ENCODE measurements at places on chromosomes 12 and 14. TPM values are rescaled to one million over a fixed set of nuclear protein-coding genes. Genes with fewer than 3 reads are reported as not detected.

Gene SMIM41
- 0.24 TPM for total RNA-seq

Gene EEA1
- 22.6 TPM for total RNA-seq

Gene OR4E2
- not detected for total RNA-seq

DNA sequence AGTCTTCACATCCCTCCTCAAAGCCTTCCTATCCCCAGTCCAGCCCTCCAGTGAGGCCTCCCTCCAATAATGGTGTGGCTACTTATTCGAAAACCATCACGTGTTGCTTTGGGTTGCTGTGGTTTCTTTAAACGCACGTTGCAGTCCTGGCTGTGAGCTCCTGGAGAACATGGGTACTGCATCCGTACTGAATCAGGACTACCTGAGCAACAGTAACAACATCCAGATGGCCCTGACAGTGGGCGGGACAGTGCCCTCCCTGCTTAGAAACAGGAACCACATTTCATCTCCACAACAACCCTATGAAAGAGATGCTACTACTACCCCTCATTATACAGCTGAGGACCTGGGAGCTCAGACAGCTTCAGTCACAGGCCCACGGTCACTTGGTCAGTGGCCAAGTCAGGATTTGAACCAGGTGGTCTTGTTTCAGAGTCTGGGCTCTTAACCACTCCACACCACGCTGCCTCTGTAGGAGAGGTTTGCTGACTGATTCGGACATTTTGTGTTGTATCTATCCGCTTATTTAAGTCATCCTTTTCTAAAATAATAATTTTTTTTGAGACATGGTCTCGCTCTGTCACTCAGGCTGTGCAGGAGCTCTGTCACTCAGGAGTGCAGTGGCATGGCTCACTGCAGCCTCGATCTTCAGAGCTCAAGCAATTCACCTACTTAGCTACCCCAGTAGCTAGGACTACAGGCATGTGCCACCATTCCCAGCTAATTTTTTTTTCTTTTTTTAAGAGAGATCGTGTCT, 104.8 kb downstream of the DPF3 start:
- DNase-seq: no peak
- peak overlapping the region; percentile 46 for H3K27ac ChIP-seq
- no peaks in the 10 kb centered on the region for H3K27me3 ChIP-seq
- no peaks in the 10 kb centered on the region for H3K36me3 ChIP-seq

DNA sequence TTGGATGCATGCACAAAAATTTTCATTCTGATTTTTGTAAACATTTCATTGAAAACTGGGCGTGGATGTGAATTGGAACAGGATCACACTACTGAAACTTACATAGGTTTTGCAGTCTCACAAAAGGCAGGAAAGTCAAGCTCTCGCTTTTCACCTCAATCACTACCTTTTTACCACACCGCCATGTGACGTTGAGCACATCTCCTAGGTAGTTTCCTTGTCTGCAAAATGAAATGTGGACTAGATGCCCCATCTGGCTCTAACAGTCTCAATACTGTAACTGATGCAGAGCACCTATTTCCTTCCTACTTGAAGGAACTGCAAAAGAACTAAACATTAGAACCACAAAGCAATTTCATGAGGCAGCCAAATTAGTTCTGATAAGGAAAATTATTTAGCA, 4.4 kb upstream of the YY1 start:
- no peak overlapping the region for H3K4me3 ChIP-seq
- no peak for DNase-seq
- H3K36me3 ChIP-seq: peaks cover 27% of the 10 kb centered on the region
- no peaks in the 10 kb centered on the region for H3K27me3 ChIP-seq

DNA sequence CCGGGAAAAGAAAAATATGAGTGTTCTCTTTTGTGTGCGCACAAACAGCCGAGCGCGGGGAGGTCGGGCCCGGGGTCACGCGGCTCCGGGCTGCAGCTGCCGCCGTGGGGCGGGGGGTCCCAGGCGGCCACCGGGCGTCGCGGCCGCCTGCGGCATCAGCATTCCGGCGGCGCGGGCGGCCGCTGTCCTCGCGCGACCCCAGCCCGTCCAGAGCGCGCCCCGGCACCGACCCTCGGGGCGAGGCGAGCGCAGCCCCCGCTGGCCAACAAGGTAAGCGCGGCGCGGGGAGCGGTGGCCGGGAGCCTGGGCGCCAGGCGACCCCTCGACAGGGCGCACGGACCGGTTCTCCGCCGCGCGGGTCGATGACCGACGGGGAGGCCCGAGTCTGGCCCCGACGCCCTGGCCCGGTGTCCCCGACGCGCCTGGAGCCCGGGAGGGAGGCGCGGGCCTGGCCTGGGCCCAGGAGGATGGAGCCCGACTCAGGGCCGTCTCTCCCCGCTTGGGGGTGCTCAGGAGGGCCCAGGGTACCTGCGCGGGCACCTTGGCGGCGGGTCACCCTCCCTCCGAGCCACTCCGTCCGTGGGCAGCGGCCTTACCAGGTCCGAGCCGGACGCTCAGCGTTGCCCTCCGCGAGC, 103.9 kb upstream of the DIO3 start:
- no peak overlapping the region for H3K4me3 ChIP-seq
- no peak for DNase-seq
- peaks cover 4% of the 10 kb centered on the region for H3K4me1 ChIP-seq
- H3K27me3 ChIP-seq: peaks cover 43% of the 10 kb centered on the region
- H3K36me3 ChIP-seq: no peaks in the 10 kb centered on the region
- no peak overlapping the region for H3K27ac ChIP-seq

DNA sequence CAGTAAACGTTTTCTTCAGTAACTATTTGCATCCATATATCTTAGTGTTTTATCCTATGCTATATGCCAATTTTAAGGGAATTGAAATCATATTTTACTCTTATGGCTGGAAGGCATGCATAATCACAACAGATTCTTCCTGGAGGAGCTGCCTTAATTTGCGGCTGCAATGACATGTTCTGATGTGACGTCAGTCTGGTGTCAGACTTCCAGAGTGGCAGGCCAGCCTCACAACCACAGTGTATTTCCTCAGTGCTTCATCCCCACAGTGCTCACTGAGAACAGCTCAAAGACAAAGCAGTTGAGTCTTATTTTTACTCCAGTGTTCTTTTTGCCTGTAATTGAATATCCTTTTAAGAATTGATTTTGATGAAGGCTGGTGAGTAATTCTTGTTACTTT, 107.1 kb downstream of the PLEKHA5 start:
- H3K27me3 ChIP-seq: no peaks in the 10 kb centered on the region
- no peak overlapping the region for H3K27ac ChIP-seq
- no peaks in the 10 kb centered on the region for H3K4me1 ChIP-seq
- H3K36me3 ChIP-seq: no peaks in the 10 kb centered on the region
- DNase-seq: no peak
- H3K4me3 ChIP-seq: no peak overlapping the region

DNA sequence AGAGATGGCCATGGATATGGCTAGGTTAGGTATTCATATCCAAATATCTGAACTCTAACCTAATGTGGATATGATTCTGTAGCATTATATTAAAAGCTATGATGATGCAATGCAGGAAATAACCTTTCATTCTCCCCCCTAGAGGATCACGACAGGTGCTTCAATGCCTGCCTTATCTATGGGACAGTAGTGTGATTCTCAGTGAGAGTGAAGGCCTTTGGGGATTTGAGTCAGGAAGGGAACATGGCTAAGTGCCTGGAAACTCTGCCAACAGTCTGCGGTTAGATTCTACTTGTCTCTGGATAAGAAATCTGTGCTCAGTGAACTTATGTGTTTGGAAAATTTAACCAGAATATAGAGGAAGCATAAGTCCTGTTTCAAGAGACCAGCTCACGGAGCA, 81.8 kb downstream of the SLC38A1 start:
- peaks cover 74% of the 10 kb centered on the region for H3K36me3 ChIP-seq
- peaks cover 90% of the 10 kb centered on the region for H3K4me1 ChIP-seq
- H3K27ac ChIP-seq: peak overlapping the region; percentile 87
- no peak for DNase-seq
- no peak overlapping the region for H3K4me3 ChIP-seq

GRCh38 chr14:96092936-96093335, 53.8 kb downstream of the C14orf132 start:
- H3K4me3 ChIP-seq: no peak overlapping the region
- no peaks in the 10 kb centered on the region for H3K27me3 ChIP-seq
- no peak for DNase-seq
- H3K36me3 ChIP-seq: no peaks in the 10 kb centered on the region
- H3K27ac ChIP-seq: no peak overlapping the region

DNA sequence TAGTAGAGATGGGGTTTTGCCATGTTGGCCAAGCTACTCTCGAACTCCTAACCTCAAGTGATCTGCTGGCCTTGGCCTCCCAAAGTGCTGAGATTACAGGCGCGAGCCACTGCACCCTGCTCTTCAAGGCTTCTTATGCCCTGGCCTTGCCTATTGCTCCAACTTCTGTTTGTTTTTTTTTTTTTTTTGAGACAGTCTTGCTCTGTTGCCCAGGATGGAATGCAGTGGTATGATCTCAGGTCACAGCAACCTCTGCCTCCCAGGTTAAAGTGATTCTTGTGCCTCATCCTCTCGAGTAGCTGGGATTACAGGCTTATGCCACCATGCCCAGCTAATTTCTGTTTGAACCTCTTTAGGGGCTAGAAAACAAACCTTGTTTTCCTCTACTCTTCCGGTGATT, 6.0 kb upstream of the ABCD4 start:
- H3K4me1 ChIP-seq: no peaks in the 10 kb centered on the region
- no peaks in the 10 kb centered on the region for H3K27me3 ChIP-seq
- H3K36me3 ChIP-seq: no peaks in the 10 kb centered on the region

DNA sequence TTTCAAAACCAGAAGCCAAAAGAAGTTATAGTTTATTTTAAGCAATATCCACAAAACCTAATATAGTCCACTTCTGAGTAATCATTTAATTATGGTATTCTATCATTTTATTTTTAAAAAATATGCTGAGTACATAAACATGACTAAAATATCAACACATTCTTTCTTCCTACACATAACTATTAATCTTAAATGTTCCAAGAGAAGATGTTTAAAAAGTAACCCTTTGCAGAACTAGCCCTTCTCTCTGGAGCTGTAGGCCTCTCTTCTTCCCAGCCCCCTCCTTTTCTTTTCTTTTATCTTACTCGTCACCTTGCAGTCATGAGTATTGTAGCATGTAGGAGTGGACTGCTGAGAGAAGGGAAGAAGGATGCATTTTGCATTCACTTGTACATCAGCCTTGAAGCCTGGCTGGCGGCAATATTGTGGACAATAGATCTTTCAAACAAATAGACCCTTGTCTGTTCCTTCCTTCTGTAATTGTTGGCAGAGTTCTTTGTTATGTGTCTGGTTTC, 941.9 kb downstream of the NRXN3 start:
- DNase-seq: no peak
- H3K36me3 ChIP-seq: no peaks in the 10 kb centered on the region
- no peaks in the 10 kb centered on the region for H3K27me3 ChIP-seq
- H3K27ac ChIP-seq: no peak overlapping the region
- no peaks in the 10 kb centered on the region for H3K4me1 ChIP-seq
